Fibroblast of the conjunctiva (primary cell): ENCODE measurements at places on chromosomes 7 and 10.

- DNase-seq = no peak
Observed at GRCh38 chr10:119555178-119555784, 12.8 kb upstream of the RGS10 start.

GRCh38 chr10:126618466-126618865 is 52.0 kb downstream of the C10orf90 start:
- no peak for DNase-seq

- no peak for DNase-seq
Observed at GRCh38 chr10:86583983-86584382, 62.4 kb upstream of the WAPL start.

DNA sequence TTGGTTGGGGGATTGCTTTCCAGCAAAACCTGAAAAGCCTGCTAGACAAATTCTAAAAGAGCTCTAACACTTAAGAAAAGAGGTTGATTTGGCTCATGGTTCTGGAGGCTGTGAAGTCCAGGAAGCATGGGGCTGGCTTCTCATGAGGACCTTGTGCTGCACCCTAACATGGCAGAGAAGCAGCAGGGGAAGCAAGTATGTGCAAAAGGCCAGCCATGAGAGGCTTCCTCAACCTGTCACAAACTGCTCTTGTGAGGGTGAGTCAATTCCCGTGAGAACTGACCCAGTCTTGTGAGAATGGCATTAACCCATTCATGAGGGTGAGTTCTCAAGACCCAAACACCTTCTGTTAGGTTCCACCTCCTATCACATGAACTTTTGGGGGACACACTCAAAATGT is 54.3 kb upstream of the IGFBP3 start:
- no peak for DNase-seq

- DNase-seq = no peak
Observed at GRCh38 chr7:82376739-82377138, 66.8 kb downstream of the CACNA2D1 start.

DNA sequence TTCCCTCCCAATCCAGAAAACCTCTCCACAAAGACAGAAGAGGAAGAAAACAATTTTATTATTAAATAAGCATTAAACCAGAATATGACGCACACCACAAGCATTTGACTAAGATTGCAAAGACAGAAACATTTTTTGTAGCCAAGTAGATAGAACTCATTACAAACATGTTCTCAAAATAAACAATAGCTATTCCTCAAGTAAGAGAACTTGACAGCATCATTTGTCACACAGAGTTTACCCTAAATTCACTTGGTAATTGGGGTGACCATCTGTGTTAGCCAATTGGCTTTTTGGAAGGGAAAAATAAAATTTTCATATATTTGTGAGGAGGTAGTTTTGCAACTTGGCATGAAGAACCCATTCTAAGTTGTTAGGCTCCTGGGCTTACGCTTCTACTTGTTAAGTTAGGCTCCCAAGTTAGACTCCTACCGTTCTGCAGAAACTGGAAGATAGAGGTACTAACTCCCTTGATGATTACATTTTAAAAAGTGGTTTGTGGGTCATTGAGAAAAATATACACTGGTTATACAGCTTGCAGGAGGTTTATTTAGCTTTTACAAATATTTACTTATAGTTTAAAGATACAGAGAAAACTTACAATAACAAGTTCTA is 618.6 kb upstream of the CNTNAP2 start:
- peak; percentile 5 for DNase-seq

- no peak for DNase-seq
Observed at GRCh38 chr7:64876792-64877713, 26.0 kb upstream of the ZNF273 start.

DNA sequence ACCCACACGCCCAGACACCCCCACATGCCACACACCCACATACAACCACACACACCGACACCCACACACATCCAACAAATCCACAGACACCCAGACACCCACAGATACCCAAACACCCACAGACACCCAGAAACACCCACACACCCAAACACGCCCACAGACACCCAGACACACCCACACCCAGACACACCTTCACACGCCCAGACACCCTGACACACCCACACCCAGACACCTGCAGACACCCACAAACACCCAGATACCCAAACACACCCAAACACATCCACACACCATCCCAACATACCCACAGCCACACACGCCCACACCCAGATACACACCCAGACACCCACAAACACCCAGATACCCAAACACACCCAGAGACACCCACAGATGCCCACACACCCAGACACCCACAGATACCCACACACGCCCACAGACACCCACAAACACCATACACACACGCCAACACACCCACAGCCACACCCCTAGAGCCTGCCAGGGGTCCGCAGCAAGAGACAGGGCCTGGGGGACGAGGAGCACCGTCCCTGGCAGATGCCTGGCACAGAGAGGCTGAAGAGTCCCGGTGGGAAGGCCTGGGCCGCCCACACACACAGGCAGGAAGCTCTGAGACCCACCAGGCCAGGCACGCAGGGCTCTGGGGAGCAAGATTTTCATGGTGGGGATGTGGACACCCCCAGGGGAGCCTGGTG is 28.5 kb downstream of the CYP2W1 start:
- no peak for DNase-seq

DNA sequence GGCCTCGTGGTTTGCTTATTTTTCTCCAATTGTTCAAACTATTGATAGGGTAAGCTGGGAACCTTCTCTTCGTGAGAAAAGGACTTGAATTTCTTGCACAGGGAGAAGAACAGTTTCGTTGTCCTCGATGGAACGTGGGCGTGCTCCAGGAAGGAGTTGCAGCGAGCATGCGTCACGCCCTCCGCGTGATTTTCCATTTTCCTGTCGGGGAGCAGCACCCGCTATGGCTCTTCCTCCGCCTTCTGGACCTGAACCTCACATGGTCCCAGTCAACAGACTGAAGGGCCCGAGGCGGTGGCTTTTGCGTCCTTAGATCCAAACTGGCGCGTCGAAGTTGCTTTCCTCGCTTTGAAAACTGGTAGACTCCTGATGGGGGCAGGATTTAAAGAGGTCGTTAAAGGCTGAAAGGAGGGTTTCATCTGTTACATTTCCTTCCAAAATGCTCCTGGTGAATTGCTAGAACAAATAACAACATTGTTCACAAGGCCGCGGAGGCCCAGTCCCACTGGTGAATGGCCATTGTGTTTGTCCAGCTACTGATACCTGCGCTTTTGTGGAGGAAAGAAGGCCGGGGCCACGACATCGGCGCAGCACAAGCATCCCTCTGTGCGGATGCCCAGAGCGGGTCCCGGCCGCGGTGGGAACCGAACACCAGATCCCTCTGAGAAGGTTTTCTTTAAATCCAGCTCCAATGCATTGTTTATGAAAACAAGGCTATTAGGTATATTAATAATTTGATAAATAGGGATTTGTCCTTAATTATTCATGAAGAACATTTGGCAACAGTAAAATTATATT is 75.9 kb downstream of the EBF3 start:
- DNase-seq = no peak

DNA sequence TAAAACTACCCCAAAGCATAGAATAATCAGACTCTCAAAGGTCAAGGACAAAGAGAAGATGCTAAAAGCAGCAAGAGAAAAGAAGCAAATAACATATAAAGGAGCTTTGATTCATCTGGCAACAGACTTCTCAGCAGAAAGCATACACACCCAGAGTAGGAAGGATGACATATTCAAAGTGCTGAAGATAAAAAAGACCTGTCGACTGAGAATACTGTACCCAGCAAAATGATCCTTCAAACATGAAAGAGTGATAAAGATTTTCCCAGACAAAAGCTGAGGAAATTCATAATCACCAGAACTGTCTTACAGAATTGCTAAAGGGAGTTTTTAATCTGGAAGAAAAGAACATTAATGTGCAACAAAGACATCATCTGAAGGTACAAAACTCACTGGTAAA is 14.9 kb downstream of the KCNK18 start:
- DNase-seq = no peak

GRCh38 chr10:45461034-45461433 is 87.0 kb downstream of the ALOX5 start:
- DNase-seq = no peak

GRCh38 chr7:141354251-141354650 is 197.0 kb upstream of the AGK start:
- DNase-seq = no peak

GRCh38 chr7:116733924-116734580 is 62.1 kb downstream of the MET start:
- DNase-seq = no peak

DNA sequence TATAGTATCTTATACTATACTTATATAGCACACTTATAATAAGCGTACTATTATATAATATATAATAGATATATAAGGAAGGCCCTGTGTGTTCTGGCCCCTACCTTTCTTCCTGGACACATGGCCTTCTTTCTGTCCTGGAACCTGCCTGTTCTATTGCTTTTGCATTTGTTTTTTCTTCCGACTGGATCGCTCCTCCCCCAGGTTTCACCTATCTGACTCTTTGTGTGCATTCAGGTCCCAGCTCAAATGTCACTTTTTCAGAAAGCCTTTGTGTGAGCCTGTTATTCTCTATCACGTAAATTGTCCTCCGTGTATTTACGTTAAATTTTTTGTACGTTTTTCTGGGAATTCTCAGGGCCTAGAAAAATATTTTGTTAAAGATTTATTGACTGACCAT is 2.9 kb upstream of the TRIM8 start:
- DNase-seq = no peak

DNA sequence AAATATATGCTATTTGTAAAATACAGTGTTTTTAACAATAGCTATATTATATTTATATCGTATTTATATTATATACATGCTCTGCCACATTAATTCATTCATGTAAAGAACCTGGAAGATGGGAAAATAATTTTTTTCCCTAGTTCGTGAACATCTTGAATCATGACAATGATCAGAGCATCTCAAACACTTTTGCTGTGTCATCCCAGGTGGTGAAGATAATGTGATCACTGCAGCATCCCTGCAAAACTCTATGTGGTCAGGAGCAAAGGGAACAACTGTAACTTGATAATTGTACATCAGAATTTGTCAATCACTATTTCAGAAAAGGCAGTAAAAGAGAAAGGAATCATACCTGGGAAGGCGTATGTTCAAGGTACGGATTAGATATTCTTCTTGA is 39.3 kb downstream of the RAPGEF5 start:
- DNase-seq = no peak

- DNase-seq = no peak
Observed at GRCh38 chr10:43054593-43054992, 22.3 kb upstream of the RET start.

DNA sequence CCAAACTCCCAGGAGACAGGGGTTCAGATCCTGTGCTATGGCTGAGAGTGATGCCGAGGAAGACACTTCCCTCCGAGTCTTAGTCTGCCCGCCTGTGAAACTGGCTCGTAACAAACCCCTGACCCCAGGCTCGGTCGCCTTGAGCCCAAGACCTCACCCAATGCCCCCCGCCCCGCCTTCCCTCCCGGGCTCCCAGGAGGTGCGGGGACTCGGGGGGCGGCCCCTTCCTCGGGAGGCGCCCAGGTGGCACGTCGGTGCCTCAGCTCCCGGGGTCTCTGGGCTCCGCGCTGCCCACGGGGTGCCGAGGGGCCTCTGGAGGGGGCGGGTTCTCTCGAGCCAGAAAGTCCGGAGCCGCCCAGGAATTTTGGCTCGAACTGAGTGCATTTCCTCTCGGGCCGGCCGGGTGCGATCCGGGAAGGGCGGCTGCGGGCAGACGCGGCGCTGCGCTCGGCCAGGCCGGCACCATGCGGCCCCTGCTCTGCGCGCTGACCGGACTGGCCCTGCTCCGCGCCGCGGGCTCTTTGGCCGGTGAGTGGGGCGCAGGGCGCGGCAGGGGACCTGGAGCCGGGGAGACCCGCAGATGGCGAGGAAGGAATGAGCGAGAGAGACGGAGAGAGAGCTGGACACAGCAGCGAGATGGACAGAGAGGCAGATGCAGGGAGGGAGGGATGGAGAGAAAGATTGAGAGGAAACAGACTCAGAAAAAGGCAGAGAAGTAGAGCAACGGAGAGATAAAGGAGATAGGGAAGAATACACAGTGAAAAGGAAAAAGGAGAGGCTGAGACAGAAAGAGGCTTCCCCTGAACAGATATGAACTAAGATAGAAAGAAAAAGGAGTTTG is at the start of gene PLAC9:
Gene PLAC9 (plus strand): TSS at position 432 of the 841 bp plus-strand sequence. CDS start 33 bp downstream, at position 465.
- no peak for DNase-seq

- DNase-seq = no peak
Observed at GRCh38 chr7:93046641-93047040, 71.1 kb downstream of the SAMD9 start.

DNA sequence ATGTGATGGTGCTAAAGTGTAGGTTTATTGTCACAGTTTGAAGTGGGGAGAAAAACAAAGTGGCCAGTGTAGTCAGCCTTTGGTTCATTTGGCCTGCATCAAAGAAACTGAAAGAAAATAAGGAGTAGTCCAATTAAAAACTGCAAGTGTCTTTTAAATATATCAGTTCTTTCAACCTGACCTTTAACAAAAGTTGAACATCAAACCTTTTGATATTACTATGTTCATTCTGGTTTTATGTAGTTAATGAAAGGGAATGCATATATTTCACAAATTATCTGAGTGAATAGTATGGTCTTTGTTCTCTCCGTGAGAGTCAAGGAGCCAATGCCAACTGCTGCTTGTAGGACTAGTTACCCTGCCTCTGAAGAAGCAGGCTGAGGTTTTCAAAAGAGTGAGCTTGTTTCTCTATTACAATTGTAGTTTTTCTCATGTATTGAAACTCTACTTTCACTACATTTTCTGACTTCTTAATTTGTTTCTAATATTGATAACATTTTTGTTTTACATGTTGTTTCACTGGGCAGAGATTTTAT is 1160.8 kb upstream of the LRRTM3 start:
- no peak for DNase-seq

GRCh38 chr10:98636921-98637329 is 190.2 kb upstream of the HPS1 start:
- no peak for DNase-seq

DNA sequence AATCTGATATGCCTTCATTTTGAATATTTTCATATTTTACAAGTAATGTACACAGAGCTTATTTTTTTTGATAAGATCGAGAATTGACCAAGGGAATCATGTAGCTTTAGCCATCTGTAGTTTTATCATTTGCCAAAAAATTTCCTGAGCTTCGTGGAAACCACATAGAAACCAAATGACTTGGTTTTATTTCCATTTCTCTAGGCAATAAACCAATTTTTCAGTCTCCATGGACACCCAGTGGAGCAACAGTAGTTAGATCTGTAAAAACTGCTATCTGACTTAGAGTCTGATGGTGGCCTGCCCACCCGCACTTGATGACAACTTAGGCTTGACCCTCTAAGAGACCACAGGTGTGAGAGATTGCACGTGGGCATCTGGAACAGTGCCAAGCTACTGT is 127.8 kb upstream of the CDK6 start:
- no peak for DNase-seq

- DNase-seq = peak; percentile 93
Observed at GRCh38 chr10:63157845-63158624, 24.9 kb downstream of the NRBF2 start.

GRCh38 chr7:5170251-5170650 is 19.8 kb upstream of the WIPI2 start:
- DNase-seq = no peak
